AG09319 (cell line): ENCODE measurements at places on chromosomes 2 and 18.

DNA sequence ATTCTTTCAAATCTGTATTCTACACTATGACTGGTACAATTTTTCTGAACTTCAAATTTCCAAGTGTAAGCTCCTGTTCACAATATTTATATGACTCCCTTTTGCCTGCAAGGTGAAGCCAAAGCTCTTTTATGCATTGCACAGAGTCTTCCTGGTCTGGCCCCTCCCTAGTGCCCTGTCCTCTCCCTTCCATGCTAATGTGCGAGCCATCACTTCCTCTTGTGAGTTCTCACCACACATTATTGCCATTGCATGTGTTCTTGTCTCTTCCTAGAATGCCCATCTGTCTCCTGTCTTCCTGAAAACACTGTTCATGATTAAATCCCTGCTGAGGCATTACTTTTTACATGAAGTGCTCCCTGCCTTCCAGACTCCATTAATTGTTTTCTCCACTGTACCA is 169.9 kb downstream of the MC4R start:
- no peak for DNase-seq

DNA sequence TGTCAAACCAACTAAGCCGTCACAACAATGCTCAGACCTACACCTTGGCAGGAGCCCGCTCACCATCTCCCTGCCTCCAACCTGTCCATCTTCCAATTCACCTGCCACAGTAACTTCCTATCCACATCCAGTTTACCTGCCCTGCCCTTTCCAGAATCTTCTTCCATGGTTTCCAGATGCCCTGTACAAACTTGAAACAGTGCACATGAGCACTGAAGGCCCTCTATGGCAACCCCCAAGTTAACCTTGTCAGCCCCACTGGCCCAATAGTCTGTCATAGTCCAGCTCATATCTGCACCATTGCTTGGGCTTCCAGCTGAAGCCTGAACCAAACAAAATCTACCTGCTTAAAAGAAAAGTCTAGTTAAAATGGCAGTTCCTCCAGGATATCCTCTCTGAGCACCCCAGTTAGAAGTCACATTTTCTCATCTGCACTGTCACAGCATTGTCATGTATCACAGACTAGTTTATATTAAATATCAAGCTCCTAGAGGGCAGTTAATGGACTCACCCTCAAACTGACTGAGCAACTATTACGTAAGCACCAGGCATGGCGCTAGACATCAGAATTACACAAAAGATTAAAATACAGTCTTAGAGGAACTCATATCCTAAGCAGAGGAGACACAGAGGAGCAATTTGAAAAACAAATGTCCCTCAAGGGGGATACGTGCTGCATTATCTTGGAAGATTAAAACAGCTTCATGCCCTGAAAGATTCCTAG is 11.6 kb downstream of the NFE2L2 start:
- DNase-seq: no peak

DNA sequence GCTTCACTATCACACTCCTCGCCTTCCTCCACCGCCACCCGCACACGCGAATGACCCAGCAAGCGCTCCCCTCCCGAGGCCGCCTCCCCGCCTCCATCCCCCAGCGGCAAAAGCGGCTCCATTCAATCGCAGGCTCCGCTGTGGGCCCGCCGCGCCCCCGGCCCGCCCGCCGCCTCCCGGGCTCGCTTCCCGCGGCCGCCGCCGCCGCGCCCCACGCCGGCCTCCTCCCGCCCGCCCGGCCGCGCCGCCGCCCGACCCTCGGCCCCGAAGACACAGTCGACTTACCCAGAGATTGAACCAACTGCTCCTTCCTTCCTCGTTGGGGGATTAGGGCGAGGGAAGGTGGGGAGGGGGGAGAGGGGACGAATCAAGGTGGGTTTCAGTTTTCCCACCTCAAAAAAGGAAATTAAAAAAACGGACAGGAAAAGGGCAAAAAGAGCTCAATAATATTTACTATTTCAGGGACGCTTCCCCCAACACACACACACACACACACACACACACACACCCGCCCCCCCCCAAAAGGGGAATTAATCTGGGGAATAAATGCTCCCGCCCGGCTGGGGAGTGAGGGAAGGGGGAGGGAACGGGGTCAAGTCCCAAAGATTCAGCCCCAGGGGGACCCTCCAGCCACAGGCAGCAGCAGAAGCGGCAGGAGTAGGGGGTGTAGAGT is 743 bp downstream of the XPO1 start:
- DNase-seq: no peak

DNA sequence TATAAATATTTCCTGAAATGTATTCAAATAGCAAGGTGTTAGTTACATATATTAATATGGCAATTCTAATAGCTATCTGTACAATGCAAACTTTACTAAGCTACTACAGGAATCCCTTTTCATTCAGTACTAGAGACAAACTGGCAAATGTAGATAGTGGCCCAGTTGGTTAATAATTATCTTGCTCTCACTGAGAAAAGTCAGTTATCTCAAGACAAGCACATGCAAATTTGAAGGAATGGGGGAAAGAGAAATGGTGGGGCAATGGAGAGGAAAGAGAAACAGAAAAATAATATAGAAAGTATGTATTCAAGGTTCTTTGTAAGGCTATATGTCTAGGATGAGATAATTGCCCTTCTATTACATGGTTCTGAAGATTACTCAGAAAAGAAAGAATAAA is 280.0 kb downstream of the FIGN start:
- no peak for DNase-seq

DNA sequence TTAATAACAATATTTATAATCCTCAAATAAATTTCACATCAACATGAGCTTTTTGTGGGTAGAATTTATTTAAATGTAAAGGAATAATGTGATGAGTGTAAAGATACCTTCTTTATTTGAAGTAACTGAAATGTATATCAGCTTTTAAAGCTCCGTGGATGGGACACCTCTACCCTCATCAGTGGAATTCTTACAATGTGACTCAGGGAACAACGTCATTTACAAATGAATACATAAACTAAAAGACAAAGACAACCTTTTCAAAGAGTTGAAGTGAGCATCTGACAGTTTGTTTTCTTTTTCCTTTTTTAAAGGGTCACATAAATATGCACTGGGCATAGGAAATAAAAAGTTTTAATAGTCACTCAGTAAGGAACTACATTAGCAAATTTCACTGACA is 1127.0 kb upstream of the CRIM1 start:
- no peak for DNase-seq

DNA sequence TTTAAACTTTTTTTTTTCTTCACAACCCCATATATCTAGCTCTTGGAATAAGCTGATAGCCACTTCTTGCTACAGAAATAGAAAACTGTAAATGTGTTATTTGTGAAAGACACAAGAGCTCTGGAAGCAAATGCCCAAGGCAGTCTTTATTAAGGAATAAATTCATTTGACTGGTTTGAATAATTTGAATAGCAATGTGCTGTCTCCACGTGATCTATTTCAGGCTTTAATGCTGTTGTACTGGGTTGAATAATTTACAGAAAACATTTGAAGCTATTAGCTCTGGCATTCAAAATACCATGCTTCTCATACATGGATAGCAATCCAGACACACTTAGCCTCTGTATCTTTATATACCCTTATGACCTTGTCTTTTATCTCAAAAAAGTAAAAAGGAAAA is 366.7 kb upstream of the KCNJ3 start:
- DNase-seq: no peak

DNA sequence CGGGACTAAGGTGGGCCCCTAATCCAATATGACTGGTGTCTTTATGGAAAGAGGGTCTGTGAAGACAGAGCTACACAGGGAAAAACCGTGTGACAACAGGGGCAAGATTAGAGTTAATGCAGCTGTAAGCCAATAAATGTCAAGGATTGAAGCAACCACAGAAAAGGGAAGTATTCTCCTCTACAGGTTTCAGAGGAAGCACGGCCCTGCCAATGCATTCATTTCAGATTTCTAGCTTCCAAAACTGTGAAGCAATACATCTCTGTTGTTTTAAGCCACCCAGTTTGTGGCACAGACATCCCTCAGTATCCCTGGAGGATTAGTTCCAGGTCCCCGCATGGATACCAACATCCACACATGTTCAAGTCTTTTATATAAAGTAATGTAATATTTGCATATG is 48.8 kb downstream of the SPP2 start:
- DNase-seq: no peak

GRCh38 chr18:77113361-77114151 is 19.0 kb downstream of the MBP start:
- DNase-seq: no peak

GRCh38 chr18:22488554-22488953 is 70.8 kb upstream of the CTAGE1 start:
- no peak for DNase-seq

DNA sequence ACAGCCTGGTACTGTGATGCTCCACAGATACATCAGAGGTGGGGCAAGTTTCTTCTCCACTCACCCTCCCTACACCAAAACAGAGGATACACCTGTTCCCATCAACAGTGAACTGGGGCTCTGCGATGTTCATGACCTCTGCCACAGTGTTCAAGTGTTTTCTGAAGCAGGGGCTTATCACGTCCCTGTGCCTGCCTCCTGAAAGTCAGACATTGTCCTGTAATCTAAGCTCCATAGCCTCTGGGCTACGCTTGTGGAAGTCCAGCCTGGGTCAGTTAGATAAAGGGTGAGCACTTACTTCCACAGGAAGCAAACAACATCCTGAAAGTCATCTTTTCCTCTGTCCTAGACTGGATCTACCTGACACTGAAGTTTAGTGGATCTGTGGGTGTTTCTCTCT is 20.2 kb upstream of the MRO start:
- DNase-seq: no peak

DNA sequence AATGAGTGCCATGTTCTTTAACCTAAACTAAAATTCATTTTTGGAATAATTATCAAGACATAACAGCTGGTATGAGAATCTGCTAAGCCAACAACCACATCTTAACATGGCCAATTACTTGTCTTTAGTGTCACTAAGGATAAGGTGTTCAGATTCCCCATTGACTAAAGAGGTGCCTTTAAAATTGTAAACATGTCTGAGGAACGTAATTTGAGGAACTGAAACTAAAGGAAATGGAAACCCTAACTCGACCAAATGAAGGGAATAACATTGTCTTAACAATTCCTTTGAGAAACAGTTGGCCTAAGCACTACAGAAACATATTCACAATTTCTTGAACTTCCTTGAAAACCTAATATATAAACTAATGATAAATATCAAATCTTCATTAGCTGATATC is 355.4 kb upstream of the GULP1 start:
- no peak for DNase-seq

- no peak for DNase-seq
Observed at GRCh38 chr2:74027496-74027895, 42.8 kb downstream of the TET3 start.

DNA sequence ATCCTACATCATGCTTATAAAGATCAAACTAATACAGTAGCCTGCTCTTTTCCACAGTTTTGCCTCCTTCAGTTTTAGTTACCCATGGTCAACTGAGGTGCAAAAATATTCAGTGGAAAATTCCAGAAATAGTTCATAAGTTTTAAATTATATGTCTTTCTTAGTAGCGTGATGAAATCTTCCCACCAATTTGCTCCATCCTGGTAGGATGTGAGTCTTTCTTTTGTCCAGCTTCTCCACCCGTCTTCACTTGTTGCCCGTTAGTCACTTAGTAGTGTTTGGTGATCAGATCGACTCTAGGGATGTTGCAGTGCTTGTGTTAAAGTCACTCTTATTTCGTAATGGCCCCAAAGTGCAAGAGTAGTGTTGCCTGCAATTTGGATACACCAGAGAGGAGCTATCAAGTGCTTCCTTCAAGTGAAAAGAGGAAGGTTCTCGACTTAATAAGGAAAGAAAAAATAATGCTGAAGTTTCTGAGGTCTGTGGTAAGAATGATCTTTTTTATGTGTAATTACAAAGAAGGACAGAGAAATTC is 57.0 kb downstream of the CEP192 start:
- no peak for DNase-seq

- no peak for DNase-seq
Observed at GRCh38 chr2:83596592-83597282, 862.3 kb downstream of the SUCLG1 start.

- no peak for DNase-seq
Observed at GRCh38 chr2:36433311-36434217, 78.0 kb downstream of the CRIM1 start.

DNA sequence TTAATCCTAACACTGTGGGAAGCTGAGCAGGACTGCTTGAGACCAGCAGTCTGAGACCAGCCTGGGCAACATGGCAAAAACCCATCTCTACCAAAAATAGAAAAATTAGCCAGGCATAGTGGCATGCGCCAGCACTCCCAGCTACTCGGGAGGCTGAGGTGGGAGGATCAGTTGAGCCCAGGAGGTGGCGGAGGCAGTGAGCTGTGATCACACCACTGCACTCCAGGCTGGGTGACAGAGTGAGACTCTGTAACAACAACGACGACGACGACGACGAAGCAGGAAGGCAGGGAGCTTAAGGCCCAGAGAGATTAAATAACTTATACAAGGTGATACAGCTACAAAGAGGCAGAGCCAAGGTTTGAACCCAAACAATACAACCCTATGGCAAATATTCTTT is 37.3 kb downstream of the CFAP36 start:
- no peak for DNase-seq
